ENCODE measurements at places on chromosomes 16 and 17.

DNA sequence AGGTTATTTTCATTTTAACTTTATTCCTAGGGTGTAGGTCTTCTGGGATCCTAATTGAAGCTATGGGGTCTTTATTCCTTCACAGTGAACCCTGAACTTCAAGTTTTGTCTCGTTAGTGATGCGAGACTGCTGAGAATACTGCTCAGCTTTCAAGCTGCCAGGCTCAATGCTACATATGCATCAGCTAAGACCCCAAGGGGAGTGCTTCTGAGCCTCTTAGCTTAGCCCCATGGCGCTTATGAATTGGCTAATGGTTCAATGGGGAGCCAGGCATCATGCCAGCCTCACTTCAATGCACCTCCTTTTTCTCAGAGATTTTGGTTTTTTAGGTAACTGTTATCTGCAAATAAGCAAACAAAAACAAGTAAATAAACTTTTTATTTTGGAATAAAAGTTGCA, 94.1 kb upstream of the SIAH1 start:
- no peak for DNase-seq

DNA sequence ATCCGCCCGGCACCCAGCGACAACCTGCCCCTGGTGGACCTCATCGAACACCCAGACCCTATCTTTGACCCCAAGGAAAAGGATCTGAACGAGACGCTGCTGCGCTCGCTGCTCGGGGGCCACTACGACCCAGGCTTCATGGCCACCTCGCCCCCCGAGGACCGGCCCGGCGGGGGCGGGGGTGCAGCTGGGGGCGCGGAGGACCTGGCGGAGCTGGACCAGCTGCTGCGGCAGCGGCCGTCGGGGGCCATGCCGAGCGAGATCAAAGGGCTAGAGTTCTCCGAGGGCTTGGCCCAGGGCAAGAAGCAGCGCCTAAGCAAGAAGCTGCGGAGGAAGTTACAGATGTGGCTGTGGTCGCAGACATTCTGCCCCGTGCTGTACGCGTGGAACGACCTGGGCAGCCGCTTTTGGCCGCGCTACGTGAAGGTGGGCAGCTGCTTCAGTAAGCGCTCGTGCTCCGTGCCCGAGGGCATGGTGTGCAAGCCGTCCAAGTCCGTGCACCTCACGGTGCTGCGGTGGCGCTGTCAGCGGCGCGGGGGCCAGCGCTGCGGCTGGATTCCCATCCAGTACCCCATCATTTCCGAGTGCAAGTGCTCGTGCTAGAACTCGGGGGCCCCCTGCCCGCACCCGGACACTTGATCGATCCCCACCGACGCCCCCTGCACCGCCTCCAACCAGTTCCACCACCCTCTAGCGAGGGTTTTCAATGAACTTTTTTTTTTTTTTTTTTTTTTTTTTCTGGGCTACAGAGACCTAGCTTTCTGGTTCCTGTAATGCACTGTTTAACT, 1.0 kb downstream of the NOG start:
- no peak for DNase-seq

- no peak for DNase-seq
Measured at GRCh38 chr16:66481943-66482390, 54.9 kb downstream of the BEAN1 start.

DNA sequence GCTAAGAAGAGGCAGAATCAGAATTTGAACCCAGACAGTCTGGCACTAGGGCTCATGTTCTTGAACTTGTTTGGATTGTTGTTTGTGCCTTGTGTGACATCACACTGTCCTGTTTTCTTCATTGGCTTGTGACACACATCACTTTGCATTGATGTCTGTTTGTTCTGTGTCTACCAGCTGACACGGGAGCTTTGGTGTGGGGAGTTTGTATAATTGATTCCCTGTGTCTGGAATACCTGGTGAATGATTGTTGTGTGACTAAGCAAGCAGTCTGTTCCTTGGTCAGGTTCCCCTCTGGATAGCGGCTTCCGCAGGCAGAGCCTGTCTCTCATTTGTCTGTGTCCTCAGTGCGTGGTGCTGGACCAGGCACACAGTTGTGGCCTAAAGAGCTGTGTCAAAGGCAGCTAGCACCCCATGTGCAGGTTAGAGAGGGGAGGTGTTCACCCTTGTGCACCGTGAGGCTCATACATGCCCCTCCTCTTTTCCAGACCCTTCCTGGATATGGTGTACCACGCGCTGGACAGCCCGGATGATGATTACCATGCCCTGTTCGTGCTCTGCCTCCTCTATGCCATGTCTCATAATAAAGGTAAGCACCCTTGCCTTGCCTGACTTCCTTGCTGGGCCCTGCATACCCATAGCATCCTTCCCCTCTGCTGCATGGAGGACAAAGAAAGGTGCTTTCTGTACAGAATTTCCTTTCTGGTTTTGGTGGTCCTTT, 80.1 kb downstream of the CLEC16A start:
- DNase-seq = no peak

DNA sequence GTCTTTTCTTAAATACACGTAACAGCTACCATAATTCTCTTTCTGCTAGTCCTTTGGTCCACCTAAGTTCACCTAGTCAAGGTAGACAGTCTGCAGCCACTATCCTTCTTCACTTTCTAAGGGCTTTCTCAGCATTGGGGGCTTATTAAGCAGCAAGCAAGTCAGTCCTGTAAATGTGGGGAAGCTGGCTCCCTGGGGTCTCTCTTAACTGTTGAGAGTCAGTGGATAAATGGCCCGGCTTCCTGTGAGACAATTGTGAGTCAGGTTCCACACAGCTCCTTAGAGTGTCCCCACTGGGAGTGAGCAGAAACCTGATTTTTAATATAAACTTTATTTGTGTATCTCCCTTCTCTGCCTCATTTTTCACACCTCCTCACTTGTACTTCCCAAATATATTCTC, 132.1 kb downstream of the CDH13 start:
- DNase-seq = no peak

GRCh38 chr16:68064791-68065365, 20.3 kb upstream of the NFATC3 start:
- DNase-seq = peak; percentile 36

DNA sequence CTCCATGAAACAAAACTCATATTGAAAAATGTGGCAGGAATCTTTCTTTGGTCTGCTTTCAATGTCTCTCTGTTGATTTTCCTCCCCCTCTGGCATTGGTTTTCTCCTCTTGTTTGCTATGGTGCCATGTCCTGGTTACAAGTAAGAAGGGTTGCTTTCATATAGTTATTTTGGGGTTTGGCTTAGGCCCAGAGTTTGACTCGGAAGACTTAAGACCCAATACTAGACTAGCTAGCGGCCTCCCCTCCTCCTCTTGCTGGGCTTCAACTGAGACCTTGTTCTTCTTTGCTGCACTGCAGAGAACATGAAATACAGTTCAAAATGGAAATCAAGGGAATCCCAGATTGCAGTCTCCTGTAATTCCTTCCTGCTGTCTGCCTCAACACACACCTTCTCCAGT, 30.0 kb upstream of the CLEC18A start:
- no peak for DNase-seq

DNA sequence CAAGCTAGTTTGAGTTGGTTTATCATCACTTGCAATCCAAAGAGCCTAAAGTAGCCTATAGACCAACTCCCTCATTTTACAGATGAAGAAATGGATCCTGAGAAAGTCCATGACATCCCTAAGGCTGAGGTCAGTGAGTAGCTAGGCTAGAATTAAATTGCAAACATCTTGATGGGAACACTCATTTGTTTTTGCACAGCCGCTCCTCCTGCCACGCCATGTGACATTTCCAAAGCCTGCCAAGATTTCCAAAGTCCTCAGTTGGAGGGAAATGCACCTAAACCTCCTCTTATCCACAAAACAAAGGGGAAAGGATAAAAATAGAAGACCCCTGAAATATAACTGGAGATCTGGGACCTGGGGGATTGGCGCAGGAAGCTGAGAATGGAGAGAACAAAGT, 15.0 kb downstream of the TMEM92 start:
- DNase-seq = no peak

GRCh38 chr16:77469634-77470033, 34.8 kb upstream of the ADAMTS18 start:
- DNase-seq = no peak

- DNase-seq = no peak
Measured at GRCh38 chr17:50627782-50628601, 6.7 kb upstream of the ABCC3 start.

- no peak for DNase-seq
Measured at GRCh38 chr16:85286951-85287814, 174.9 kb upstream of the CIBAR2 start.

GRCh38 chr17:73297934-73298861, 13.6 kb downstream of the CDC42EP4 start:
- no peak for DNase-seq

DNA sequence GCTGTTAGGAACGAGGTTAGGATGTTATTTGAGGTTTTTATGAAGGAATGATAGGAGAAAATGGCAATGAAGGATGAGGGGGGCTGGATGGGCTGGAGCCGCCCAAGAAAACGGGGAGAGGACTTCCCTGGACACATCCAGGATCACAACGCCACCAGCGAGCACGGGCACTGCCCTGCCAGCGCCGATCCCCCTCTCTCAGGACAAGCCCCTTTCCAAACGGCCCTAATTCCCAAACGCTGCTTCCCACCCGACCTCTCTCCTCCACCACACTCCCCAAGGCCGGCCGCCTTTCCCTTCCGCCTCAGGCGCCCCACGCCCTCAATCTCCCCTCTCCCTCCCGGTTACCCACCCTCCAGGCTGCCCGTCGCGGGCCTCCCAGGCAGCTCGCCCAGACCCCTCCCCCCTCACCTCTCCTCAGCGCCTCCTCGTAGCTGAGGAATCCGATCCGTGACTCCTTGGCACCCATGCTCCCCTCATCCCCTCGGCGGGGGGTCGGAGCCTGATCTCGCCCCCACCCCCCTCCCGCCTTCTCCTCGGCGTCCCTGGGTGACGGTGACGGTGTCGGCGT, 377 bp downstream of the USP32 start:
- no peak for DNase-seq

DNA sequence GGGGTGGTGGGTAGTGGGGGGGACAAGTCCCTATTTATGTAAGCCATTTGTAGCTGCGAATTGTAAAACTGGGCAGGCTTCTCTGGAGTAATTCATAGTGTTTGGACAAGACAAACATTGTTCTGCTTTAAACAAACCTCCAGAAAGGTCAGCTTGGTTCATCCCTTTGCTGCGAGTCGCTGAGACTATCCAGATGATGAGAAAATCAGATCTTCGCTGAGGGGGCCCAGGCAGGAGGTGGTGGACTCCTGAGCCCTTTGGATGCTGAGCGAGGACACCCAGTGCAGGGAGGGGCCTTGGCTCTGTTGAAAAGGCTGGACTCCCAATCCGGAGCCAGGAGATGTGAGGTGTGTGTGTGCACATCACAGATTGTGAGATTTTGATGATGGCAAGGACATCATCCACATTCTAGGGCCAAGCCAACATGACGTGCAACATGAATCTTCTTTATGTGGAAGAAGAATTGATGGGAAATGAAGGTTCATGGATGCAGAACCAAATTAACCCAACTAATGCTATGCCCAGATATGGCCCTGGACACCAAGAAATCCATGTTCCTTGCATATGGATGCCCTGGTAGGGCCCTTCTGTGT, 15.0 kb upstream of the NTN1 start:
- DNase-seq = no peak

GRCh38 chr16:78324649-78325285, 225.3 kb downstream of the WWOX start:
- DNase-seq = no peak

DNA sequence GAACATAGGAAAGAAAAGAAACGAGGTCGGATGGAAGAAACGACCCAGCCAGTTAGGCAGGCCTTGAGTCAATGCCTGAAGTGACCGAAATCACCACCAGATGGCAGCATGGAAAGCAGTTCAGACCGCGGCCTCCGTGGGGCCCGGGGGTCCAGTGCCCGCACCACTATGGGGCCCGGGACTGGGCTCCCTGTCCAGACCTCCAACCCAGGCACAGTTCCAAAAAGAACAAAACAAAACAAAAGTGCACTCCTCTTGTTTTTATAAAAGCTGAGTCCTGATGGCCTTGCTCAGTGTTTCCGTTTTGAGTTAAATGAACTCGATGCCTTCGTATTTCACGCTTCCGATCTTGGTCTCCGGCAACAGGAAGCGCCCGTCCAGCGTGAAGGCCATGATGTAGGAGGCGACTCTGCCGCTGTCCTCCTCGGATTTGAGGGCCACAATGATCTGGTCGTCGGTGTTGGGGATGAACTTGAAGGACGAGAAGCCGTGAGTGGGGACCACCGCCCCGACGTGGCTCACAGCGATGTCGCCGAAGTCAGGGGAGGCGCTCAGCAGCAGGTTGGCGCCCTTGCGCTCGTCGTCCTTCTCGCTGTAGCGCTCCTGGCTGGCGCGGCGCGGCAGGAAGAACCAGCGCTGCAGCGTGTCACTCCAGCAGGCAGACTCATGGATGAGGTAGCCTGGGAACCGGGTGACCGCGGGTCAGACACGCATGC, 13.7 kb upstream of the LGALS3BP start:
- peak; percentile 38 for DNase-seq

- no peak for DNase-seq
Measured at GRCh38 chr16:79191933-79192332, 408.6 kb downstream of the MAF start.
